ENCODE measurements at places on chromosomes 16 and 17.

GRCh38 chr16:85562093-85562786 is 50.9 kb upstream of the GSE1 start:
- DNase-seq = no peak

DNA sequence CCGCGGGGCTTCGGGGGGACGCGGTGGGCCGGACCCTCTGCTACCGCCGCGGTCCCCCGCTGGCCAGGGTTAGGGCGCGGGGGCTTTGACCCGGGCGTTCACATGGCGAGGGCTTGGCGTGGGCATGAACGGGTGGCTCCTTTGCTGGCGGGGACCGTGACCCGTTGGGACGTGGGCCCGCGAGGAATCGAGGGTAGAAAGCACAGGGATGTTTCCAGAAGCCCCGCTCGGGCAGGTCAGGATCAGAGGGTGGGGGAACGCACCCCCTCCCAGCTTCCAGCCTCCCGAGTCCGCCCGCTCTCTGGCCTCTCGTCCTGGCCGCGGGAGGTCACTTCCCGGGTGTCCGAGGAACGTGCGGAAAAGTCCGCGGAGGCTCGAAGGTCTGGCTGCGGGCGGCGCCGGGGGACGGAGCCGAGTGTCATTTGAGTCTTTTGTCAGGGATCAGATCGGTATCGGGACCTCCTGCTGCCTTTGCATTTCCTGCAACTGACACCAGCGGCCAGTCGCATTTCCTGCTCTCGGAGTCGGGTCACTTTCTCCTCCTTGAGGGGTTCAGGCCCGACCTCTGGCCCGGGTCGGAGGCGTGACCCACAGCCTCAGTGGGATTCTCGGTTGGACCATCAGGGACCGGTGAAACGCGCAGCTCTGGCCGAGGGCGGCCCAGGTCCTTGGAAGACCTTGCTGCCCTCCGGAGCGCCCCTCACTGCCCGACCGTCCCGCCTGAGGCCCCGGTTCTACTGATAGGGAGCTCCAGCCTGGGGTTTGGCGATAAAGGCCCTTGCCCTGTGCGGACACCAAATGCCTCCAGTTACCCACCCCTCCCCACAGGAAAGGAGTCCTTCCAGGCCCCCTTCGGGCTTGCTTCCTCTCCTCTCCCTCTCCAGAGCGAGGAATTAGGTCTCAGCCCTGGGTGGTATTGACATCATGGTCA is 702 bp upstream of the WNT3 start:
- no peak for DNase-seq

- DNase-seq = no peak
These were observed 968.1 kb downstream of the CDH11 start for GRCh38 chr16:64153718-64154117.

- DNase-seq = no peak
These were observed 147.4 kb downstream of the TMEM132E start for GRCh38 chr17:34726536-34727384.

DNA sequence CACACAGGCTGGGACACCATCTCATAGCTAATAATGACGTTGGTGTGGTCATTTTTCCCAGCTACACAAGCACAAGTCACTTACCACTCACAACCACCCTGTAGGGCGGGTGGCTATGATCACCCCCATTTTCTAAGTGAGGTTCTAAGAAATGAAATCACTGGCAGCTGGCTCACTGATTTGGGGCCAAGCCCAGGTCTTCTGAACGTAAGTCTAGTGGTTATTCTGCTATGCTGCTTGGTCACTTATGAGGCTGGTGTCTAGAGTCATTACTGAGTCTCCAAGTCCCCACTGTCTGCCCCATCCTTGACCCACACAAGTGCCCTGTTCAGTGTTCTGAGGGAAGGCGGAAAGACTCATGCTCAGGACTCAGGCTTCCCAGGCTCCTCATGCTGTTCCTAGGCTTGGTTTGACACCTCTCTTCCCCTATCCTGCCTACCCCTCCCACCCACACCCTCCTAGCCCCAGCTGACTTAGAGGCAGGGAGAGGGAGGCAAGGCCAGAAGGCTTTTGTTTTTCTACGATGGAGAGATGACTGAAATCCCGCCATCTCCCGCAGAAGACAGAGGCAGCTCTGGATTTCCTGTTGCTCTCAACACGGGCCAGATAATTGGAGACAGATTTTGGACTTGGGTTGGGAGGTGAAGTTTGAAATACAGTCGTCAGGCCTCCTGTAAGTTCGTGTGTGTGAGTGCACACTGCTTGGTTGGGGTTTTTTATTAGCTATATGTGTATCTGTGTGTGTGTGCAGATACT is 32.2 kb downstream of the FZD2 start:
- DNase-seq = no peak

DNA sequence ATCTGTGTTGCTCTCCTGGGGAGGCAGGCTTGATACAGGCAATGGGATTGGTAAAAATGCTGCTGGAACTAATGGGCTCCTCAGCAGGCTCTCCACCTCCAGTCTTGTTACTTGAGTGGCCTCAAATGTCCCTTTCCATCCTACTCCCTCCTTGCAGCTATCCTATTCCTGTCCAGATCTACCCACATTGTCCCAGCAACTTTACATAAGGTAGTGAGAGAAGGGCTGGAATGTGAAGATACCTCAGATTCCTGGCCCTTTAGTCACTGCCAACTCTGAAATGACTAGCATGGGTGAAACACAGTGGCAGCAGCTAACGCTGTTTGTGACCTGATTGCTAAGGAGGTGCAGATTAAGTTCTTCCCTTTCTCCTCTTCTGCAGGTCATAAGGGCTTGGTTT is 210.1 kb upstream of the HS3ST4 start:
- DNase-seq = no peak

DNA sequence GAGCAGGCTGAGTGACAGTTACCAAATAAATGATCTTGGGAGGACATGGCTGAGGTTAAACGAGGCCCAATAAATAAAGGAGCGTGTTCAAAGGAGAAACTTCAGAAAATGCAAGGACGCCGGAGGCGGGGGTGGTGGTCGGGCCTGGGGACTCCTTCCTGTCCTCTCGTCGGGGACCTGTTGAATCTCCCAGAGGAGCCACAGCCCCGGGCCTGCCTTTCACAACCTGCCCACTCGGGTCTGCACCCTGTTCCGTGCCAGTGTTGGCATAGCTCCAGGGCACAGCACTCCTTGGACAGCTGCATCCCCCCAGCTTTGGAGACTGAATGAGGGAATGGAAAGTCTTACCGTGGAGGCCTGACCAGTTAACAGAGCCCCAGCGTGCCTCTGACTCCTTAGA is 8.1 kb upstream of the TBX4 start:
- DNase-seq = no peak

Data from activated T-cell treated with anti-CD3 and anti-CD28 coated beads for 1 hour (primary cell).